ENCODE measurements at places on chromosomes 1 and 21.
A peak's percentile ranks its signal among the peaks of the same experiment; 100 is the strongest.

- no peak for DNase-seq
Measured at GRCh38 chr1:40892354-40892753, 30.2 kb upstream of the CITED4 start.

- no peak for DNase-seq
Measured at GRCh38 chr21:29351691-29352090, 53.0 kb downstream of the BACH1 start.

DNA sequence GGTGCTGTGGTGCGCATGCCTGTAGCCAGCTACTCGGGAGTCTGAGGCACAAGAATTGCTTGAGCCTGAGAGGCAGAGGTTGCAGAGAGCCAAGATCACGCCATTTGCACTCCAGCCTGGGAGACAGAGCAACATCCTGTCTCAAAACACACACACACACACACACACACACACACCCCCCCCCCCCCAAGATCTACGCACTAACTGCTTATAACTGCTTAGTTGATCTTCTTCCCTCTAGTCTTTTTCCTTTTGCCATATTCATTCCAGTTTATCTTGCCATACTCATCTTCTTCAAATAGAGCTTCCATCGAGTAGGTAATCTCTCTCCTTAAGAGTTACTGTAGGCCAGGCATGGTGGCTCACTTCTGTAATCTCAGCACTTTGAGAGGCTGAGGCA is 20.9 kb downstream of the EPB41 start:
- DNase-seq, result no peak

DNA sequence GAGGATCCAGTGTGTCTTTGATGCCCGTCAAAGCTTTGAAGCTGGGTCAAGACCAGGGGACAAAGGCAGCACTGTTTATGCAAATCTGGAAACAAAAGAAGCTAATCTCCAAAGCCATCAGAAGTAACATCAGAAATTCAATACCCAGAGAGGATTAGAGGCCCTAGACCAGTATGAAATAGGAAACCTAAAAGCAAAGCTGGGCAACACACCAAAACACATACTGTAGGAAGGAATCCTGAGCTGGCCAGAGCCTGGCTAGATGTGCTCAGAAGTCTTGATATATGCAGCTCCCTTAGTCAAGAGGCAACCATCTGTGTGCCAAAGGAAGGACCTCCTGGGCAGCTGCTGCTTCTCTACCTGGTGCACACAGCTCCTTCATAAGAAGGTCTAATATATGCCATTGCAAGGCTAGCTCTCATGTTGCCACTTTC is 12.3 kb downstream of the COLGALT2 start:
- DNase-seq, result no peak

- peak; percentile 71 for DNase-seq
Measured at GRCh38 chr21:45439161-45439872, 34.4 kb downstream of the COL18A1 start.

- DNase-seq, result no peak
Measured at GRCh38 chr1:3151456-3151855, 82.5 kb downstream of the PRDM16 start.

- no peak for DNase-seq
Measured at GRCh38 chr1:235683653-235684052, 34.1 kb upstream of the GNG4 start.

- DNase-seq, result no peak
Measured at GRCh38 chr1:29655945-29656850, 419.9 kb downstream of the PTPRU start.

GRCh38 chr1:4699376-4700301 is 45.2 kb downstream of the AJAP1 start:
- DNase-seq, result no peak

- DNase-seq, result no peak
Measured at GRCh38 chr1:85314726-85315125, 38.3 kb upstream of the BCL10 start.

GRCh38 chr1:108075055-108075454 is 110.1 kb upstream of the VAV3 start:
- no peak for DNase-seq

GRCh38 chr1:69191335-69191734 is 376.4 kb upstream of the LRRC7 start:
- no peak for DNase-seq

DNA sequence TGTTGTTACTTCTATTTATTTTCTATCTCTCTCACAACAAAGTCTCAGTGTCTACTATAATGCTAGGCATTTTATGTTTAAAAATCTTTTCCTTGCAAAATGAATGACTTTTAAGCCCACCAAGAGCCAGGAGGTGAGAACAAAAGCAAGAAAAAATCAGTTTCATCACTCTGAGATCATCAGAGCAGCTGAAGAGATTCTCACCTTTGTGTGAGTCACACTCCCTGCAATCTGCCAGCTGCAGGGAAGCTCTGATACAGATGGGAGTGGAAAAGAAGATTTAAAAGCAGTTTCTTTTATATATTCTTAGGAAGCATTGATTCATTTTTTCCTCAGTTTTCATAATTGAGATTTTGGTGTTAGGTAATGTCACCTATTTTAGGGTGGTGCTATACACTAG is 107.6 kb downstream of the LHX9 start:
- no peak for DNase-seq

DNA sequence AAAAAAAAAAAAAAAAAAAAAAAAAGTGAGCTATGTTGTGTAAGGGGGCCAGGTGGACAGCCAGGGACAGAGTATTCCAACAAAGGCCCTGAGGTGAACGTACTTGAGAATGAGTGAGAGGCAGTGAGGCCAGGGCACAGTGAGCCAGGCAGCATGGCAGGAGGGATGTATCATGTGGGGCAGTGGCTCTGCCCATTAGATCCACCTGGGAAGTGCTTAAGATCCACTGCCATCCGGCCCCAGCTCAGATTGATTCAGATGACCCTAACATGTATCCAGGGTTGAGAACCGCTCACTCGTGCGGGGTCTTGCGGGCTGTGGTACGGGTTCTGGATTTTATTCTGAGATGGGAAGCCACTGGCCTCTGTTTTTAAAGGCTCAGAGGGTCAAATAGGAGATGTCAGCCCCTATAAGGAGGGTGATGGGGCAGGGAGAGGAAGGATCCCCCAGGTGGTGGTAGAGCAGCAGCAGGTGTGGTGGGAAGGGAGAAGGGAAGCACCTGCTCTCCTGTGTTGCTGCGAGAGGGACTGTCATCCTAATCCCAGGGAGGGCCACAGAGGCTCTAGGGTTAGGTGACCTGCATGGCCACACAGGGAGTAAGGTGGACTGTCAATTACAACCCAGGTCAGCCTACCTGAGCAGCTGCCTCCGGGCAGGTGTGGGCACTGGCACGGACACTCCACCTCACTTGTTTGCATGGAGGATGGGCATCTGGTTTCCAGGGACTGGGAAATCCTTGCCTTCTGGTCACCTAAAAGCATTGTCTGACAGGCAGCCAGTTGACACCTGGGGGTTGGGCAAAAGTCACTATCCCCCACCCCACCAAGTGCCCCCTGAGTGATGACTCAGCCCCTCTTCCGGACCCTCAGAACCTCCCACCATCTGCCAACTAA is 31.6 kb downstream of the CDK18 start:
- DNase-seq, result no peak

DNA sequence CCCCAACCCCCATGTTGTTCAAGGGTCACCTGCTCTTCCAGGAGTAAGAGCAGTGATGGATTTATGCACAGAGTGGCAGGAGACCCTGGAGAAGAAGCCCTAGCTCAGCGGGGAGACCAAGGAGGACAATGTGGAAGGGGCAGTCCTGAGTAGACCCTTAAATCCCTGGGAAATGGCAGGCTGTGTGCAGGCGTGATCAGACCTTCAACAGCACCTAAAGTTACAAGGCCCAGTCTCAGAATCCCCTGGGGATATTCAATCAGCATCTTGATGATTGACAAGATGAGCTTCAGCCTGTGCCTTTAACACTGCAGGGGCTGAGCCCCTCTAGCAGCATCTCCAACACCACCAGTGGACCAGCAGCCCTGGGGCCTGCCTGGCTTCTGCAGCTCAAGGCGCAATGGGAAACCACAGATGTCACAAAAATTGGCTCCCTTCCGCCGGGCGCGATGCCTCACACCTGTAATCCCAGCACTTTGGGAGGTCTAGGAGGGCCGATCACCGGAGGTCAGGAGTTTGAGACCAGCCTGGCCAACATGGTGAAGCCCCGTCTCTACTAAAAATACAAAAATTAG is 60.4 kb downstream of the IRF2BP2 start:
- no peak for DNase-seq

- DNase-seq, result no peak
Measured at GRCh38 chr1:58713841-58714240, 14.0 kb upstream of the MYSM1 start.

- DNase-seq, result no peak
Measured at GRCh38 chr21:26470351-26471098, 102.6 kb downstream of the CYYR1 start.

DNA sequence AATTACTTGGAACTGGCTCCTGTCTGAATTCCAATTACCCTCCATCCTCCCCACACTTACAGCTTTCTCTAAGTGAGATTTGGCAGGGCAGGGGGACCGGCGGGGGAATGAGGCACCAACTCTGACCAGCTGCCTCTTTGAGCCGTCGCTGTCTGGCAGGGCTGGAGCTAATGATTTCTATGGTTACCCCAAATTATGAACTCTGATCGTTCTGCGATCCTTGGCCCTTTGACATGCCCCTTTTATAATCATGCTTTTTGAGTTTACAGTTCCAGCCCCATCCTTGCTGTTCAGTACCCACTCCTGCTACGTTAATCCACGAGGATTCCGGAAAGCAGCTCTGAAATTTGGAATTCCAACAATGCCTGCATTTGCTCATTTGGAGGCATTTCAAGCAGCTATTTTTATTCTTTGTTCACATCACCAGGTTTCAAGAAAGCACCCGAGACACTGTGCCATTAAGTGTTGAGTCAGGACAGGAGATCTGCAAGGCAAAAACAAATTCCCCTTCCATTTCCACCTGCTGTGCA is 54.6 kb upstream of the LBR start:
- DNase-seq, result no peak

GRCh38 chr1:228101994-228102790 is 933 bp downstream of the C1orf35 start:
- DNase-seq, result no peak

DNA sequence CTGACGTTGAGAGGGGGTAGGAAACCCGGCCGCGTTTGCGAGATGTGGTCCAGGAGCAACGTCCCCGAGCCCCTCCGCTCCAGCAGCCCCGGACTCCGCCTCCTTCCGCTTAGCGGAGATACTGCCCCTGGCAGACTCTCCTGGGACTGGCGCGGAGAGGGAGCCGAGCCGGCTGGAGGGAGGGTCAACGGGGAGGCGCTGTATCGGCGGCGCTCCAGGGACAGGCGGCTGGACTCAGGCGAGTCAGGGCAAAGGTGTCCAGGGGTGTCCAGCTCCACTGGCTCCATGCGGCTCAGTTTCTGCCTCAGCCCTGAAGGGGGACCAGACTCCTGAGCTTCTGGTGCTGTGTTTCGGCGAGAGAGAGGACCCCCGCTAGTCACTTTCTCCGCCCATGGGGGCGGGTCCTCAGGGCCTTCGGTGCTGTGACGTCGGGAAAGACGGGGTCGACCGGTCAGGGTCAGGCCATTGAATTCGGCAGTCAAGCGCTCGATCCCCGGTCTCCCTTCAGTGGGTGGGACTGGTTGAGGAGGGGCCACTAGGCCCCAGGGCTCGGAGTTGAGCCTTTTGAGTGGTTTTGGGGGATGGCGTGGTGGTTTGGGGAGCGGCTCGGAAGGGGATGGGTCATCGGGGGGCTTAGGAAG is 2.8 kb upstream of the LIX1L start:
- no peak for DNase-seq

DNA sequence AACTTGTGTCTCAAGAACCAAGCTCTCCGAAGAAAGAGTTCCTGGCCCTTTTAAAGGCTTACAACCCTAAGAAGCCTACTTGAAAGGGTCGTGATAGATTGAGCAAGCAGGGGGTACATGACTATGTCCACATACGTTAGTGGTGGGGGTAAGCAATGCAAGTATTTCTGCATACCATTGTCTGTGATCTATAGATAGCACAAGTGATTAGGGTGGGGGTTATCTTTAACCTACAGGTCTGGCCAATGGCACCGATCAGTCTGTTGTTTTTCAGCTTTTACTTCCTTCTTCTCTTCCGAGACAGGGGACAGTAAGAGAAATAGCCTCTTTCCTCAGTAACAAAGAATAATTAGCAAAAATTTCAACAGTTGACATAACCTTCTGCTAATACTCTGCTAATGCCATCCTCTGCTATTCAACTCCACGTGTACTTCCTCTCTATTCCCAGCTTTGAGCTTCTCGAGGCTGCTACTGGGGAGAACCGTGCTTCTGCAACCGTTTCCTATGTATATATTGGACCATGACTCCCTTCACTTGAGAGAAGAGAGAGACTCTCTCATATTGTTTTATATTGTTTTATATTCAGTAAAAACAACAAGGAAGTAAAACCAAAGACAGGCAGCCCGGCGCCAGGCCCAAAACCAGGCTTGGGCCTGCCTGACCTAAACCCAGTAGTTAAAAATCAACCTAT is 727.7 kb upstream of the NCAM2 start:
- DNase-seq, result no peak

GRCh38 chr1:167227934-167228378 is 7.3 kb downstream of the POU2F1 start:
- no peak for DNase-seq

DNA sequence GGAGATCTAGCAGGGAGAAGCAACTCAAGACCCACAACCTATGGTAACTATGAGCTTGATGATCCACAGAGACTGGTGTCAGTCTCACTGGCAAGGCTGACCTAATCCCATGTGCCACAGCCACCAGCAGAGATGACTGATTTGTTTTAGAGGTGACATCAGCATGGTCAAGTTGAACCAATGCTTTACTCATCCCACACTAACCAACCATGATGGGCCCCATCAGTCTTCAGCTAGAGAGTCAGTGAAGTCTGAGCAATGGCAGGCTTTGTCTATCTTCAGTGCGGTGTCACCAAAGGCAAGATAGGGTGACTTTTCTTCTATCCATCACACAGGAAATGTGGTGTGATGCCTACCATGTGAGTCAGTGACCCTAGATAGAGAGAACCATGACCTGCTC is 1470.7 kb downstream of the NCAM2 start:
- DNase-seq, result no peak

DNA sequence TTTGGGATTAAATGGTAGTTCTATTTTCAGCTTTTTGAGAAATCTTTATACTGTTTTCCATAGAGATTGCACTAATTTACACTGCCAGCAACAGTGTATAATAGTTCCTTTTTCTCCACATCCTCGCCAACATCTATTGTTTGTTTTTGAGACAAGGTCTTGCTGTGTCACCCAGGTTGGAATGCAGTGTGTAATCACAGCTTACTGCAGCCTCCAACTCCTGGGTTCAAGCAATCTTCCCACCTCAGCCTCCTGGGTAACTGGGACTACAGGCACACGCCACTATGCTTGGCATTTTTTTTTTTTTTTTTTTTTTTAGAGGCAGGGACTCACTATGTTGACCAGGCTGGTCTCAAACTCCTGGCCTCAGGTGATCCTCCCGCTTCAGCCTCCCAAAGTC is 164.5 kb upstream of the CXADR start:
- DNase-seq, result no peak

DNA sequence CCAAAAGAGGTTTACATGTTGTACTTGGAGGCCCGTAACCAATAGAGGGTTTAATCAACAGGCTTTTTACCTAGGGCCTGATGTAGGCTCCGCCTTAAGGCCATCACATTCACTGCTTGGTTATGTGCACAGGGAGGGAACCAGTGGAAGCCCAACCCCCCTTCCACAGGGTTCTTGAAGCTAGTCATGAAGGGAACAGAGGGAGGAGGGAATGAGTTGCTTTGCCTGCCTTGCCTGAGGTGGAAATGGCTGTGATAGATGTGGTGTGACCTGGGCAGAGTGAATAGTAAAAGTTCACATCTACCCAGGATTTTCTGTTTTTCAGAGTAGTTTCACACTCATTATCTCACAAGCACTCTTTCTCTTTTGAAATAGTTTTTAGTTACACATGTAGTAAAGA is 215.1 kb downstream of the ST6GALNAC3 start:
- DNase-seq, result no peak

GRCh38 chr21:36695283-36695634 is 3.7 kb upstream of the SIM2 start:
- DNase-seq, result no peak
